ENCODE measurements at places on chromosomes 7 and 10.

GRCh38 chr7:70383066-70383782, 748.7 kb upstream of the GALNT17 start:
- DNase-seq, result no peak

DNA sequence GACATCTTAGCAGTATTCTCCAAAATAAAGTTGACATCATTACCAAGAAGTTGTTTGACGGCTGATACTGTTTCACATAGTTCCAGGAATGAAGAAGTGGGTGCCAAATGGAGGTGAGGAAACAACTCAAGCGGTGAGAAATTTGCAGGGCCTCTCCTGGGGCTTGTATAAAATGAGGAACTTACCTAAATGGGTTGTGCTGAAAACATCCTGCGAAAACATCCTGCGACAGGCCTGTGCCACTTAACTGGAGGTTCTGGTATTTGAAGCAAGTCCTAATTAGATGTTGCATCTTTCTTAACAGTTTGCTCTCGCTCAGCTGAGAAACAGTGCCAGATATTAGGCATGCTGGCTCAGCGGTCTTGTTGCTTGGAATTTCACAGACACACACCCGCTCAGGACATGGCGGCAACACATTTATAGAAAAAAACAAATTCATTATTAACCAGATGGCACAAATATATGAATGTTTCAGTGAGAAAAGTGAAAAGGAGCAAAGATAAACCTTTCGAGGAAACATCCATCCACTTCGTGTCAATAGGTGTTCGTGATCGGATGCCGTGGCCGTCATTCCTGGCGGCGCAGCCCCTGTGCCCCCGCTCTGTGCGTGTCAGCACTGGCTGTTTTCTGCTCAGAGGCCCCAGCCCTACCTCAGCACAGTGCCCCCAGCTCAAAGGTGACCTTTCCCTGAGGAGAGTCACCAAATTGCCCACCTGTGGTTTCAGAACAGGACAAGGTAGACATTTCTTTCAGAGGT, 48.1 kb downstream of the CDC123 start:
- DNase-seq, result no peak

- DNase-seq, result no peak
Observed at GRCh38 chr10:131201741-131202515, 109.6 kb downstream of the TCERG1L start.

DNA sequence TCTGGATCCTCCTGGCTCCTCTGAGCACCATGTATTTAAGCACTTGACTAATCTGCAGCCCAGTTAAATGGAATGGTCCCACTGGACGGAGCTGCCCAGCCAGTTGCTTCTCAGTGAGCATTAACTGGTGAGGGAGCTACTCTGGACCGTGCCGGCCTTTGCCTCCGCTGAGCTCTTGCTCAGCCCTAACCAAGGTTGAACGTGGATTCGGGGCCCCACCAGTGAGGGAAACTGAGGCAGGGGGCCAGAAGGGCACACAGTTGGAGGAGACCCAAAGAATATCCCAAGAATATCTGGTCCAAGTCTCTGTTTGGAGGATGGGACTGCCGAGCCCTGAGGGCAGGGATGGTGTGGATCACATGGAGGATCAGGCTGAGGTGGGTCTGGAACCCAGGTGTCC, 13.7 kb downstream of the ADCYAP1R1 start:
- no peak for DNase-seq

- DNase-seq, result no peak
Observed at GRCh38 chr7:27083646-27084045, 12.2 kb downstream of the HOXA1 start.

- DNase-seq, result peak; percentile 43
Observed at GRCh38 chr10:97319671-97320479, 804 bp downstream of the FRAT1 start.

- no peak for DNase-seq
Observed at GRCh38 chr10:24444337-24444736, 235.4 kb downstream of the KIAA1217 start.

GRCh38 chr10:114174695-114175188, 739 bp upstream of the CCDC186 start:
- no peak for DNase-seq

- no peak for DNase-seq
Observed at GRCh38 chr10:87696922-87697745, 37.5 kb downstream of the PAPSS2 start.

- DNase-seq, result no peak
Observed at GRCh38 chr7:25436413-25436812, 208.1 kb upstream of the NPVF start.

GRCh38 chr7:40232242-40232893, 97.6 kb downstream of the SUGCT start:
- DNase-seq, result peak; percentile 30

DNA sequence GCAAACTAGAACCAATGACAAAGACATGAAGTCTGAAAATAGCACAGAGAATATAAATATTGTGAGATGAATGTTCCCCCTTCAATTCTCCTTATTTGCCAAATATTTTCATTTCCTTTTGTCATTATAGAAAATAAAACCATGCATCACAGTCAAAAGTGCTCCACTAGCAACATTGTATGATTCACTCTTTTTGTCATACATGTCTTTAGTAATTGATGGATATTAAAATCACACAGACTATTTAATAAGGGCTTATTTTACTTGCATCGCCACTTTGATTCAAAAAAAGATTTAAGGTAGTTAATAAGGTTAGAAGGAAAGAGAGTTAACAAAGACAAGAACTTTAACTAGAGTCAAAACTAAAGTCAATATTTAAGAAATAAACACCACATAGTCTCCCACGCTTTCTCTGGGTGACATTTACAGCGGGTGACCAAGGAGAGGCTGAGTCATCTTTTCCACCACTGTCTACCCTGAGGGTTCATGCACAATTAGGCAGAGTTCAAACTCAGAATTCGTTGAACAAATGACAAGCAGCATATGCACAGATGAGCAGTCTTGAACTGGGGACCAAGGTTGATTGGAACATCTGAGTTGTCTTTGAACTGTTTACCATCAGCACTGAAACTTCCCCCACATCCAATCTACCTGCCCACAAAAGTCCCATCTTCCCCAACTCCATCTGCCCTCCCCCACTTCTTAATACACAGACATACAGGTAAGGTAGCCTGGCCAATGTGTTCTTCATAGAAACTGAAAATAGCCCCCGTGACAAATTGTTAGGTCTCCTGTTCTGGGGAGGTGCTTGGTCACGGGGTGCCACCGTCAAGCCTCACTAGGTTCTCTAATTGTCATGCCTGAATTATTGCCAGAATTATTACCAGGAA, 42.5 kb downstream of the C7orf25 start:
- no peak for DNase-seq

DNA sequence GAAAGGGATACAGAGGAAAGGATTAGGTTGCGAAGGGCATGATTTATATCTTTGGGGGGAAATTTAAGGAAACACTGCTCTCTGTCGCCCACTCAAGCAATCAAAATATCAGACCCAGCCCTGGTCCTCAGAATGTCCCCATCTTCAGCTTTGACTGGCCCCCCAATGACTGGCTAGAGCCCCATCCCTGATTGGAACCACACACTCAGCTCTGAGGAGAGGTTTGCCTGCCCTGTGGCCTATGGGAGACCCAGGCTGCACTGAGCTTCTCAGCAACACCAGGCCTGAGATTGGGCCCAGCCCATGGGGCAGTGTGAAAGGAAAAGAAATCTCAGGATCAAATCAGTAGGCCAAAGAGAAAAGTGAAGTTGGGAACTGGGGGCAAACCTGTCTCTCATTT, 69.5 kb downstream of the ADCYAP1R1 start:
- no peak for DNase-seq

DNA sequence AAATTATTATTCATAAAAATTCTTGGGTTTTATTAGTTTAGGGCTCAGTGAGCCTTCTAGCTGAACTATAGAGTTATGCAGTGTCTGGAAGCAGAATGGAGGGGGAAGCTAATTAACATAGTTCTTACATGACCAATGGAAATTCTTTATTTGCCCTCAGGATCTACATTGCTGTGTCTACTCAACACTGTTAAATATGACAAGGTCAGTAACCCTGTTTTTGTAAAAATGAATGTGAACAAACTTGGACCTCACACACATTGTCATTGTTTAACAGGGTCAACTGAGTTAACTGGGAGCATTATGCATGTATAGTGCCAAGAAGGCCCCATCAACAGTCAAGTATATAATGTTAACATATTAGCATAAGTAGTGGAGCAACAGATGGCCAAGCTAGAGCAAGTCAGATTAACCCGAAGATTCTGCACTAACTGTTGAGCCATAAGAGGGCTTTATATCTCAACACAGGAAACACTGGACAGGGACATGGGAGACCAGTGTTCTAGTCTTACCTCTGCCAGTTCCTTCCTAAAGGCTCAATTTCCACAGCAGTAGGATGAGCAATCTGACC, 122.5 kb upstream of the SEM1 start:
- DNase-seq, result no peak

DNA sequence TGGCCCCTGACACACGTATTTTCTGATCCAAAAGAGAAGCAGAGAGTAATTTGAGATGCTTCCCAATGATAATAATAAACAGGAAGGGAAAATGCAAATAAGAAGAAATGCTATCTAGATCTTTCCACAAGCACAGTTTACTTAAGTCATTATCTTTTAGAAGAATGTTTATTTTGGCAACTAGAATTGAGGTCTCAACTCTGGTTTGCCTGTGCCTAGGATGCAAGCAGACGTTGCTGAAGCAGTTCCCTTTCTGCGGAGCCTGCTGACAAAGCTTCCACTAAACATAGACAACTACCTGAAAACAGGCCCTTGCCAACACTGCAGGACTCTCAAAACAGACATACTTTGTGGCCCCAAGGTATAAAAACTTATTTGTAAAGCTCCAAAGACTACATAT, 315.8 kb upstream of the POM121L12 start:
- no peak for DNase-seq

DNA sequence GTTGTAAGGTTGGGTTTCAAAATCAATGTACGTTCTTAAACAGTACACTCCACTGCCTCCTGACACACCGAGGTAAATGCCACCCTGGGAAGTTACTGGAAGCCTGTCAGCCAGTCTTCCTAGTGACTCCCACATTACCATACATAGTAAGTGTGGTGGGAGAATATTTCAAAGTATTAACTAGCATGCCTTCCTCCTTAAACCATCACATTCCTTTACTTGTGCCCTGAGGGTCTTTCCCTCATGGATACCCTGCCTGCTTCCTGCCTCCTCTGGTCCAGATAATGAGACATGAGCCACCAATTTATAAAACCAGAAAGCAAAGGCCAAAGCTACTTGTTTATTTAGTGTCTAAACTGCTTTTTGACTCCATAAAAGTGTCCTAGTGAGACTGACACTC, 23.3 kb upstream of the SORCS3 start:
- no peak for DNase-seq

DNA sequence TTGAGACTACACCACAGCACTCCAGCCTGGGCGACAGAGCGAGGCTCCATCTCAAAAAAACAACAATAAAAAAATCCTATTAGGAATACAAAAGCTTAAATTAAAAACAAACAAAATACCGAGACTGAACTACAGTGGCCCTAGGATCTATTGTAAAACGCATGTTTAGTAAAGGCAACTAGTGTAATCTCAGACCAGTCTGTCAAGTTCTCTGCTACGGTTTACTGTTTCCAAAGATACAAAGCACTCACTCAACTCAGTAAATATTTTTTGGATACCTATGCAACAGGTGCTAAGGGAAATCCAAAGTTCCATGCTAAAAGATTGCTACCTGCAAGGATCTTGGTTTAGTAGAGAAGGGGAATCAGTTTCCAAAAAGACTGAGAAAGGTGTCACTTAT, 3.4 kb upstream of the MIOS start:
- no peak for DNase-seq

GRCh38 chr7:151498495-151498894, 21.2 kb downstream of the RHEB start:
- no peak for DNase-seq

GRCh38 chr7:81234896-81235295, 316.0 kb upstream of the SEMA3C start:
- no peak for DNase-seq

DNA sequence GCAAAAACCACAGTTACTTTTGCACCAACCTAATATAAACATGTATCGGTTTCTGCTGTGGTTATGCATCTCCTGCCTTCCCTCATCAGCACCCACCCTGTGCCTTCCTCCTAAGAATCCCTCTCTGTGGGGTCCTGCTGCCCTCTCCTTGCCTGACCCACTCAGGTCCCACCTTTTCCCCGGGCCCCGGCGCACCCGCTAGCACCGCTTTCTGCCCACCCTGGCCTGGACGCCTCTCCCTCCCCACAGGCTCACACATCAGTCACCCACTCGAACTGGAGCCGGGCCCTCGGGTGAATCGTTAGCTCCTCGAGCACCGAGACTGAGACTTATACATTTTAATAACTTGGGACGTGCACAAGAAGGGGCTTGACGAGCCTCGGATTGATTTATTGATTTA, 110.5 kb downstream of the ADARB2 start:
- DNase-seq, result no peak

- no peak for DNase-seq
Observed at GRCh38 chr10:88200312-88201032, 337.0 kb downstream of the PTEN start.

DNA sequence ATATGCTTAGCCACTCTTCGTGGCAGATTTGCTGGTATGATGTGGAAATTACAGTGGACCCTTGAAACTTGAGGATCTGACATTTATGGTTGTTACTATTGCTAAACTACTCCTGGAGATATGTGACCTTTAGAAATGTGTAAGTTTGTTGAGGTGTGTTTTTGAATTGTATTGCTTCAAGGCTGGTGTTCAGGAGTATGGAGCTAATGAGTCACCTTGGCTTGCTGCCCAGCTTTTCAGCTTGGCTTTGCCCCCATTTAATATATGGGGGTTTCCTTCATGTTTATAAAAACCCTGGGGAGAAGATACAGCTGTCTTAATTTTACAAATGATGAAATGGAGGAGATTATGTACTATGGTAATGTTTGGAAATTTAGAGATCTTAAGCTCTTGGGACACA, 11.6 kb downstream of the HBP1 start:
- peak; percentile 33 for DNase-seq

- no peak for DNase-seq
Observed at GRCh38 chr10:97136756-97137155, 49.0 kb downstream of the SLIT1 start.

GRCh38 chr7:86372262-86372661, 271.4 kb upstream of the GRM3 start:
- no peak for DNase-seq

GRCh38 chr7:31935124-31936054, 134.8 kb downstream of the PDE1C start:
- no peak for DNase-seq

GRCh38 chr10:129761197-129761972, 202.7 kb downstream of the EBF3 start:
- DNase-seq, result no peak

DNA sequence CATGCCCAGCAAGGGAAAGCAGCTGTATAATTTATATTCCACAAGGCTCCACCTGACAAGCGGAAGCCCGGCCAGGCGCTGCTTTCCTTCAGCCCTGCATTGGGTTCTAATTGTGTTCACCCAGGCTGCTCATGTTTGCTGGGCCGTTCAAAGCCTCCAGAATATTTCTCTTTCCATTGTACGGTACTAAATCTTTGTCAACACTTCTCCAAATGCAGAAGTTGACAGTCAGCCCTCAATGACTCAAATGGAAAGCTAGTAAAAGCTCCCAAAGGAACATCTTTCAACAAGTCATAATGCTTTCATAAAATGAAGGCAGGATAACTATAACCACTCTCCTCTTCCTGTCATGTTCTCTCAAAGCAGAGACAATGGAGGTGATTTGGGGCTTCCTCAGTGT, 17.8 kb upstream of the CPXM2 start:
- DNase-seq, result no peak

- DNase-seq, result no peak
Observed at GRCh38 chr7:17943006-17943405, 2.7 kb upstream of the SNX13 start.

GRCh38 chr7:155230169-155230593, 67.5 kb upstream of the INSIG1 start:
- no peak for DNase-seq
